ENCODE measurements at places on chromosomes 3 and 15. TPM values are rescaled to one million over a fixed set of nuclear protein-coding genes. Genes with fewer than 3 reads are reported as not detected.

Gene EXD1
- not detected for total RNA-seq

GRCh38 chr15:74242441-74243185 is 6.5 kb downstream of the CCDC33 start:
- DNase-seq, result no peak

Gene NR1I2
- total RNA-seq, result not detected

GRCh38 chr15:74802862-74803447 is 9.7 kb upstream of the LMAN1L start:
- no peak for DNase-seq

Gene CLSTN2
- total RNA-seq, result 2.3 TPM

GRCh38 chr15:96087180-96087884 is 243.2 kb upstream of the NR2F2 start:
- DNase-seq, result no peak

- DNase-seq, result no peak
Measured at GRCh38 chr3:72439321-72440183, 408.7 kb downstream of the SHQ1 start.

DNA sequence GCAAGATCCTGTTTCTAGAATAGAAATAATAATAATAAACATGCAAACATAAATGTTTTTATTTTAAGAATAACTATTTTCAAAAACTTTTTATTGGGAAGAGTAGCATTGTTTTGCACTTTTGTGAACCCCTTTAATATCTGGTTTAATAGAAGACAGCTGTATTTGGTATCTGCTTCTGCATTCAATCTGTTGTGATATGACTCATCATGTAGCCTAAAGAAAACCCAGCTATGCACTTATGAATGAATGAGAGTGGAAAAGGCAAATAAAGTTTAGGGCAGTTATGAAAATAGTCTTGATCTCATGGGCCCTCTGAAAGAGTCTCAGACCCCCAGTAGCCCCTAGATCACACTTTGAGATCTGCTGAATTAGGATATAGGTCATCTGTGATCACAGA is 100.4 kb upstream of the PPP2R3A start:
- no peak for DNase-seq

DNA sequence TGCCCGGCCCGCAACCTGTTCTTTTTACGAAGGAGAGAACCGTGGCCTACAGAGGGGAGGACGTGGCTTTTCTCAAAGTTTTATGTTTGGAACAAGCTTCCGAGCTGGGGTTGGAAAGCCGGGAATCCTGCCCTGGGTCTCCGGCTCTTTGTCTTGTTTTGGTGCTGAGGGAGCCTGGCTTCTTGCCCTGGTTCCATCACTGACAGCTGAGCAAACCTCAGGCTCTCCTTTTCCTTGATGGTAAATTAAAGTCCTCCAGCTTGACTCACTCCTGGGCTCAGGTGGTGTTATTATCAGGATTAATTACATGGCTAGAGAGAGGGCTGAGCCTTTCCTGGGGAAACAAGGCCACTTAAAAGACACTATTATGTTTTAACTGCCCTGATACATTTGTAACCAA is 289.5 kb upstream of the RGMA start:
- no peak for DNase-seq

DNA sequence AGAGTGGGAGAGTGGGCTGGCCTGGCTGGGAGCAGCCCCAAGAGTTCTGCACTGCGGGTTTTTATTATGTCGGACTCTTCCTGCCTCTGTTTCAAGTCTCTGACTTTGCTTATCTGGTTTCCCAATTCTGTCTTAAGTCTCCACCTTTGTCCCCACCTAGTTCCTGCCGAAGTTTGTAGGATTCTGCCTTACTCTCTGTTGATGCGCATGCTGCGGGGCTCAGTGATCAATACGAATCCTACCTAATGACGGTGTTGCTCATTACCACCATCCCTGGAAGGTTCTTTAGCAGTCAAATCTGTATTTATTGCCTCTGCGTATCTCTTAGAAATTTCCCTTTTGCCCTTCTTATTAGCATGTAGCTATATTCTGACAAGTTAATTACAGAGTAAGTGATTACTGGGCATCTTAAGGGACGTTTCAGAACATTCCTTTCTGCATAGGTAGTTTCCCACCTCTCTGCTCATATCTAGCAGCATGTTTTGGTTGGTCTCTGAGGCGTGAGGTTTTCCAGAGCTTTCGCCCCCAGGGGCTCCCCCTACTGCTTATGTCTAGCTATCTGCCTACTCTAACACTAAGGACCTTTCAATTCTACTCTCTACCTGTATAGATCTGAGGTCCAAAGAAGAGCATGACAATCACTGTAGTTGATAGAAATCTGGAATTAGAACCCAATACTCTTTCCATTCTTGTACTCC is 236.0 kb upstream of the EIF1B start:
- no peak for DNase-seq

Gene CPNE9
- total RNA-seq, result not detected

DNA sequence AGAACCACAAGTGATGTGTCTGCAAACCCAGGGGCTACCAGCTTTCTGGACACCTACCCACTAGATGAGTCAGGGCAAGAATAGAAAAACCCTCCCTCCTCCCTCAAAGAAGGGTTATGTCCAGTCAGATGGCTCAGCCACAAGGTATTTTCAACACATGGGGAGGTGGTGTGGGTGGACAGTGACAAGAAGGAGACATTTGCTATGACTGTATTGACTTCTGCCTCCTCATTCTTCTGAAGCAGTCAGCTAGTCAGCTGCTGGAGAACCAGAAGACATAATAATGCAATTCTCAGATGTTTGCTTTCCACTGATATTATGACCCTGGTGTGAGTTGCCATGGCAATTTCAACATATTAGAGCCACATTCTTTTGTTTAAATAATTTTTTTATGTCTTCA is 66.7 kb upstream of the GOLGA8B start:
- DNase-seq, result no peak

Gene CNTN3
- total RNA-seq, result not detected

DNA sequence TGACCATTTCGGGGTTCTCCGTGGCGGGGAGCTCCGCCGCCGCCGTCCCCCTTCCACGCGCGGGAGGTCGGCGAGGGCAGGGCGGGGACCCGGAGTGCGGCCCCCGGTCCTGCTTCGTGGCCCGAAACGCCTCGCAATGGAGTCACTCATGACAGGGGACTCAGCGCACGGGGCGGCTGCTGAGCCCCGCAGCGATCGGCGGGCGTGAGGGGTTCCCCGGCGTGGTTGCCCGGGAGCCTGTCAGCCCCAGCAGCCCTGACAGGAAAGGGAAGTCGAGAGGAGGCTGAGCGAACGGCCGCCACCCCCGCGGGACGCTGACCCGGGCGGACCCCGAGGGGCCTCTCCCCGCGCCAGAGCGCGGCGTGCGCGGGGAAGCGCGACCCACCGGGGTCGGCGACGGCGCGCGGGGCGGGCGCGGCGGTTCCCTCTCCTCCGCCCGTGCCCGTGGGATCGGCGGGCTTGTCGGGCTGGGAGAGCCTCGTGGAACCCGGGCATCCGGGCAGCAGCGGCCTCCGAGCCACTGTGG is 564 bp upstream of the PIGZ start:
- DNase-seq, result no peak

- no peak for DNase-seq
Measured at GRCh38 chr15:50210462-50211157, 28.6 kb downstream of the SLC27A2 start.

GRCh38 chr15:78233496-78233895 is 869 bp downstream of the ACSBG1 start:
- no peak for DNase-seq

- DNase-seq, result no peak
Measured at GRCh38 chr15:78170848-78171773, 21.9 kb downstream of the IDH3A start.

Gene SLC2A2
- not detected for total RNA-seq

Gene SYNPR
- not detected for total RNA-seq

Gene SAXO2
- not detected for total RNA-seq

Gene XCR1
- total RNA-seq, result not detected

DNA sequence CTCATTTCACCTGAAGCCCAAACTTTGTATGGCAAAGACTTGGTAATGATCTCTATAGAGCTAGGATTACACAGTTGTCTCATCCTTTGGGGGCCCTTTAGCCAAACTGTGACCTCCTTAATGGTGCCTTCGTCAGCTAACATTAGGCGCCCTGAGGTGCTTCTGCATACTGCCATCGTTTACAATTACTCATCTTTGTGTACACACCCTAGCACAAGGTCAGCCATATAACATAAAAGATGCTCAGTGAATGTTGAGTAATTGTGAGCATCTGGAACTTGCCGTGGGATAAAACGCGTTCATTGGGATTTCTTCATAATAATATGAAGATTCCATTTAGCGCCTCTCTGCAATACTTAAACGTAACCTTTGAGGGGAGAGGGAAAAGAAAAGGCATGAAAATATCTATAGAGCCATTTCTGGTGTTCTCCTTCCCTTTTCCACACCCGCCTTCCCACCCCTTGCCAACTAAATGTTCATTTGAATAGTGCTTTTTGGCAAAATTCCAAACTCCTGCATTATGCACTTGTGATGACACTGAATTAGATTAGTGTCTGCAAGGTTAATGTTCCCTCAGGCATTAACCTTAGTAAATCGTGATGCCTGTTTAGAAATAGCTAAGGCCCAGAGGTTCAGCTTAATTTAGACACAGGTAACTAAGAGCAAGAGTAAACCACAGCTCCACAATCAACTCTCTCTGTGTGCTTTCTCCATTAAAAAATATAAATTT is 990 bp upstream of the ZNF148 start:
- no peak for DNase-seq

GRCh38 chr3:89260721-89261120 is 153.3 kb downstream of the EPHA3 start:
- DNase-seq, result no peak

Gene STRIT1
- not detected for total RNA-seq

GRCh38 chr15:82970696-82971095 is 15.3 kb upstream of the RAMAC start:
- no peak for DNase-seq

GRCh38 chr15:101145362-101145761 is 106.5 kb downstream of the CHSY1 start:
- no peak for DNase-seq

Gene CLDN18
- total RNA-seq, result not detected

DNA sequence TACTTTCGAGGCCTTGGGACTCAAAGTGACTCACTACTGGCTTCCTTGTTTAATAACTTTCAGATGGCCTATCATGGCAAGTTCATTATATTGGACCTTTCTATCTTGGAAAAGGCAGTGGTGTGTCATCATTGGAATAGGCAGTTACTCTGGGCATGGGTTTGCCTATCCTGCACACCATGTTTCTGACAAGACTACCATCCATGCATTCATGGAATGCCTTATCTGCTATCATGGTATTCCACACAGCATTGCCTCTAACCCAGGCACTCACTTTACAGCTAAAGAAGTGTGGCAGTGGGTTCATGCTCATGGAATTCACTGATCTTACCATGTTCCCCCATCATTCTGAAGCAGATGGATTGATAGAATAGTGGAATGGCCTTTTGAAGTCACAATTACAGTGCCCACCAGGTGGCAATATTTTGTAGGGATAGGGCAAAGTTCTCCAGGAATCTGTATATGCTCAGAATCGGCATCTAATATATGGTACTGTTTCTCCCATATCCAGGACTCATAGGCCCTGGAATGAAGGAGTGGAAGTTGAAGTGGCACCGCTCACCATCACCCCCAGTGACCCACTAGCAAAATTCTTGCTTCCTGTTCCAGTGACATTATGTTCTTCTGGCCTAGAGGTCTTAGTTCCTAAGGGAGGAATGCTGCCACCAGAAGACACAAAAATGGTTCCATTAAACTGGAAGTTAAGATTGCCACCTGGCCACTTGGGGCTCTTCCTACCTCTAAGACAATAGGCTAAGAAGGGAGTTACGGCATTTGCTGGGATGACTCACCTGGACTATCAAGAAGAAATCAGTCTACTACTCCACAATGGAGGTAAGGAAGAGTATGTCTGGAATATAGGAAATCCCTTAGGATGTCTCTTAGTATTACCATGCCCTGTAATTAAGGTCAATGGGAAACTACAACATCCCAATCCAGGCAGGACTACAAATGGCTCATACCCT is 1161.4 kb downstream of the SI start:
- no peak for DNase-seq

GRCh38 chr3:37093481-37093880 is 80.9 kb downstream of the LRRFIP2 start:
- no peak for DNase-seq

- DNase-seq, result no peak
Measured at GRCh38 chr3:12278566-12278965, 10.3 kb upstream of the PPARG start.

- DNase-seq, result no peak
Measured at GRCh38 chr3:150238995-150239619, 169.0 kb upstream of the TSC22D2 start.

- peak; percentile 5 for DNase-seq
Measured at GRCh38 chr3:9422712-9423424, 25.5 kb downstream of the SETD5 start.

GRCh38 chr3:37645517-37646380 is 215.9 kb upstream of the CTDSPL start:
- no peak for DNase-seq

Measured in esophagus squamous epithelium (tissue), 5 donors.